PC-3 (cell line): ENCODE measurements at places on chromosomes 6 and 20. TPM values are rescaled to one million over a fixed set of nuclear protein-coding genes. Genes with fewer than 3 reads are reported as not detected.

GRCh38 chr6:87608802-87609201, 18.9 kb downstream of the ORC3 start:
- H3K4me3 ChIP-seq = no peak overlapping the region
- H3K27me3 ChIP-seq = no peaks in the 10 kb centered on the region
- no peaks in the 10 kb centered on the region for H3K4me1 ChIP-seq
- H3K36me3 ChIP-seq = peaks cover 10% of the 10 kb centered on the region
- DNase-seq = no peak
- H3K27ac ChIP-seq = no peak overlapping the region

DNA sequence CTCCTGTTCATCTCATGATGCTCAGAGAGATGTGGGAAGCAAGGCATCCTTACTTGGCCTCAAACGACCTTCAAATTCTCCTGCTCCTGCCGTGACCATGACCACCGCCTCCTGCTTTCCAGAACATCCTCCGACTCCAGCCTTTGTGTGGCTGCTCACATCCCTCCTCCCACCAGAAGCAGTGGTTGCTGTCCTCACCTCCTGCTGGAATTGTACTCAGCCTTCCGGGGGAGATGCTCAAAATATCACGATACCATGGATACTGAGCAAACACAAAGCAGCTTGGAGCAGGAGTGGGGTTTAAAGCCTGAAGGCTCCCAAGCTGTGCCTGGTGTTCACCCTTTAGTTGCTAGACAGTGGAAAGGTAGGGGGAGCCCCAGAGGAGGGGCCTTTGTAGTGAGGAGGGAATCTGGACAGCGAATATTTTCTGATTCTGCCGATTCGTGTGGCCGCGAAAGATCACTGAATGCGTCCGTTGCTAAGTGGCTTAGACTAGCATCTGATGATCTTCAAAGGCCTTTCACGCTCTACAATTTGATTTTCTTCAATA, 9.3 kb upstream of the DUSP22 start:
- H3K27ac ChIP-seq = no peak overlapping the region
- H3K4me1 ChIP-seq = no peaks in the 10 kb centered on the region
- no peaks in the 10 kb centered on the region for H3K36me3 ChIP-seq
- no peak overlapping the region for H3K4me3 ChIP-seq
- DNase-seq = no peak

- no peak overlapping the region for H3K27ac ChIP-seq
- H3K4me1 ChIP-seq = peaks cover 12% of the 10 kb centered on the region; the same call in 1 of the 2 replicates
- no peak overlapping the region for H3K4me3 ChIP-seq
- no peak for DNase-seq
These were observed 5.1 kb upstream of the POPDC3 start for GRCh38 chr6:105184921-105185320.

Gene FGD2
- total RNA-seq = 0.35 and 0.44 TPM in 2 replicates

DNA sequence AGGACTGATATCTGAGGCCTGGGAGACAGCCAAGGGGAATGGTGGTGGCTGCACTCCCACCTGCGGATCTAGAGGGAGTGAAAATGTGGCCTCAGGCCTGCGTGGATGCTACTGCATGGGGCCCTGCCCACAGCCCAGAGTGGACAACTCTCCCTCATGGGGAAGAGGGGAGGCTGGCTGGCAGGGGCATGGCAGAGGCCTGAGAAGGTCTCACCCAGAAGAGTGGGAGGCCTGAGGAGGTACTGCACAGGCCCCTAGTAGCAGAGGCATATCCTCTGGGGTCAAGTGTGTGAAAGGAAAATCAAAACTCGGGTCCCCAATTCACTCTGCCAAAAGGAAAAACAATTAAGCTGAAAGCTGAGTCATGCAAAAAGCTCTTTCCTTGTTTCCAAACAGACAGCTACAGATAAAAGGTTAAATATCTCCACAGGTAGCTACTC, 158.2 kb downstream of the AKAP7 start:
- H3K36me3 ChIP-seq = no peaks in the 10 kb centered on the region
- H3K4me1 ChIP-seq = no peaks in the 10 kb centered on the region
- no peak overlapping the region for H3K27ac ChIP-seq

- H3K36me3 ChIP-seq = no peaks in the 10 kb centered on the region
- H3K4me3 ChIP-seq = peak overlapping the region; percentile 84
- peak overlapping the region; percentile 62 for H3K27ac ChIP-seq
- DNase-seq = peak; percentile 19
- peaks cover 43% of the 10 kb centered on the region for H3K4me1 ChIP-seq
These were observed 782 bp downstream of the TRMT11 start for GRCh38 chr6:125987026-125987617.

- H3K27me3 ChIP-seq = no peaks in the 10 kb centered on the region
- no peak overlapping the region for H3K4me3 ChIP-seq
- peaks cover 16% of the 10 kb centered on the region for H3K4me1 ChIP-seq
- no peaks in the 10 kb centered on the region for H3K36me3 ChIP-seq
- no peak overlapping the region for H3K27ac ChIP-seq
- DNase-seq = peak; percentile 70
These were observed 225.7 kb downstream of the UST start for GRCh38 chr6:148972481-148972880.

Gene HLA-DPA1
- not detected in 2 replicates for total RNA-seq

Gene GMPR
- 5.0 and 5.8 TPM in 2 replicates for total RNA-seq

DNA sequence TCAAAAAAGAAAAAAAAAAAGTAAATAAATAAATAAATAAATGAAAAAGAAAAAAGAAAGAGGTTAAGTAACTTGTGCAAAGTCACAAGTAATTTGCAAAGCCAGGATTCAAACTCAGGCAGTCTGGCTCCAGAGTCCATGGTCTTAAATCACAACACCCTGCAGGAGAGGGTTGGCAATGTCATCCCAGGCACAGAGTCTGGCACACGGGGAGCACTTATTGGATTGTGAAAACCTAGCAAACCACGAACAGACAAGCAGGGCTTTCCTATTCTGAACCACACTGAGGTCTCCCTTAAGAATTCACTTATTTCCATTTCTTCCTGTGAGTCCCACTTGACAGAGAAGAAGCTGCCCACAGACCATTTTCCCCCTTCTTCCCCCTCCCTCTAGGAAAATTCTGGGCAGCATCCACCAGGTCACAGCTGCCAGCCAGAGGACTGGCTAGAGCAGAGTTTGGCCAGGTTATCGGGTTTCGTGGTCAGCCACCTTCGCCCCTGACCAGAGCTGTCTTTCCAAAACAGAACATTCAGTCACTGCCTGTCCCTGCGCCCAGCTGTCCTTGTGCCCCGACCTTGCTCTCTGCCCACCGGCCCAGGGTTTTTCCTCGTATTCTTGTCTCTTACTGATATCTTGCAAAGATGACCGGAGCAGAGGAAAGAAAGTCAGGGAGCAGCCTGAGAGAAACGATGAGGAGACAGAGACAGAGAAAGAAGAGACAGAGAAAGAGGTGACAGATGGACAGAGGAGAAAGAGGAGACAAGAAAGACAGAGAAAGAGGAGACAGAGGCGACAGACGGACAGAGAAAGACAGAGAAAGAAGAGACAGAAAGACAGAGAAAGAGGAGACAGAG, 106.4 kb upstream of the PTPN1 start:
- peaks cover 17% of the 10 kb centered on the region for H3K4me1 ChIP-seq
- DNase-seq = no peak
- H3K4me3 ChIP-seq = no peak overlapping the region
- H3K27ac ChIP-seq = no peak overlapping the region

GRCh38 chr6:135935941-135936601, 84.6 kb downstream of the PDE7B start:
- DNase-seq = peak; percentile 84
- H3K4me1 ChIP-seq = peaks cover 47% of the 10 kb centered on the region
- peak overlapping the region; percentile 21; the same call in 1 of the 2 replicates for H3K4me3 ChIP-seq
- H3K36me3 ChIP-seq = no peaks in the 10 kb centered on the region
- H3K27ac ChIP-seq = peak overlapping the region; percentile 97

Gene ENPP1
- 4.4 and 5.1 TPM in 2 replicates for total RNA-seq

- peaks cover 7% of the 10 kb centered on the region; the same call in 1 of the 2 replicates for H3K36me3 ChIP-seq
- no peak overlapping the region for H3K27ac ChIP-seq
- no peak for DNase-seq
- no peaks in the 10 kb centered on the region for H3K27me3 ChIP-seq
- H3K4me3 ChIP-seq = no peak overlapping the region
These were observed 26.8 kb upstream of the CRIP3 start for GRCh38 chr6:43335469-43335868.

- no peaks in the 10 kb centered on the region for H3K27me3 ChIP-seq
- peaks cover 57% of the 10 kb centered on the region for H3K4me1 ChIP-seq
- no peak overlapping the region for H3K27ac ChIP-seq
- no peak for DNase-seq
- H3K36me3 ChIP-seq = peaks cover 9% of the 10 kb centered on the region; the same call in 1 of the 2 replicates
- H3K4me3 ChIP-seq = no peak overlapping the region
These were observed 42.8 kb downstream of the RREB1 start for GRCh38 chr6:7150381-7151064.

- H3K27ac ChIP-seq = peak overlapping the region; percentile 39
- H3K27me3 ChIP-seq = no peaks in the 10 kb centered on the region
- H3K4me1 ChIP-seq = peaks cover 17% of the 10 kb centered on the region
- DNase-seq = peak; percentile 26
- H3K4me3 ChIP-seq = peak overlapping the region; percentile 82
- H3K36me3 ChIP-seq = no peaks in the 10 kb centered on the region
These were observed 1.2 kb upstream of the CD24 start for GRCh38 chr6:106975738-106976064.

- no peaks in the 10 kb centered on the region for H3K36me3 ChIP-seq
- DNase-seq = no peak
- H3K4me3 ChIP-seq = no peak overlapping the region
- 0 out of 2 replicates have a peak, but pooled peaks cover 6% of the 10 kb centered on the region for H3K4me1 ChIP-seq
- no peak overlapping the region for H3K27ac ChIP-seq
These were observed 6.1 kb upstream of the SFT2D1 start for GRCh38 chr6:166348305-166348949.

GRCh38 chr6:47163536-47163935, 121.4 kb upstream of the ADGRF1 start:
- peaks cover 48% of the 10 kb centered on the region for H3K4me1 ChIP-seq
- DNase-seq = no peak
- H3K27ac ChIP-seq = no peak overlapping the region

- no peaks in the 10 kb centered on the region for H3K36me3 ChIP-seq
- peak overlapping the region; percentile 18; the same call in 1 of the 2 replicates for H3K27ac ChIP-seq
- H3K27me3 ChIP-seq = no peaks in the 10 kb centered on the region
- peaks cover 6% of the 10 kb centered on the region; the same call in 1 of the 2 replicates for H3K4me1 ChIP-seq
- no peak overlapping the region; the same call in 1 of the 2 replicates for H3K4me3 ChIP-seq
These were observed 8.7 kb downstream of the CCDC170 start for GRCh38 chr6:151502499-151502898.

- H3K27me3 ChIP-seq = no peaks in the 10 kb centered on the region
- peaks cover 19% of the 10 kb centered on the region for H3K4me1 ChIP-seq
- no peaks in the 10 kb centered on the region for H3K36me3 ChIP-seq
- no peak overlapping the region for H3K4me3 ChIP-seq
These were observed 64.4 kb upstream of the TFB1M start for GRCh38 chr6:155378724-155379123.

DNA sequence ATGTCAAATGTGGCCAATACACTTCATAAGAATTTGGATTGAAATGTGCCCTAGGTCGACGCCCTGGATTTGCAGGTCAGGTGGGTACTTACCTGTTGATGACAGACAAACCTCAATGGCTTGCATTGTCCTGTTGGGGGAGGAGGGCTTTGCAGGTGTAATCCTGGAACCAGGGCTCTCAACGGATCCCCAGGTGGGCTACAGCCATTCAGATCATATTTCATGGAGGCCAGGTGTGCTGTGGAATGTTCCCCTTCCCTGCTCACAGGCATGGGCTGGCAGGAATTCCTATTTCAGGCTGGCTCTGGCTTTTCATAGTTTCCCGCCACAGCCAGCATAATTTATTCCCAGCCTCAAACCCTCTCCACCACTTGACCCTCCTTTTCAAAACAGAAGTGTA, 254.7 kb downstream of the SMOC2 start:
- no peaks in the 10 kb centered on the region for H3K4me1 ChIP-seq
- DNase-seq = no peak
- no peaks in the 10 kb centered on the region for H3K36me3 ChIP-seq
- no peak overlapping the region for H3K4me3 ChIP-seq
- no peak overlapping the region for H3K27ac ChIP-seq
